Sigmoid colon (tissue), 7 donors: ENCODE measurements at places on chromosomes 2 and 18. TPM values are rescaled to one million over a fixed set of nuclear protein-coding genes. Genes with fewer than 3 reads are reported as not detected.

KCNE4 gene
- total RNA-seq: 6.4 TPM

TRIB2 gene
- total RNA-seq: 34.2 TPM

C2orf81 gene
- 1.4 TPM for total RNA-seq

DNA sequence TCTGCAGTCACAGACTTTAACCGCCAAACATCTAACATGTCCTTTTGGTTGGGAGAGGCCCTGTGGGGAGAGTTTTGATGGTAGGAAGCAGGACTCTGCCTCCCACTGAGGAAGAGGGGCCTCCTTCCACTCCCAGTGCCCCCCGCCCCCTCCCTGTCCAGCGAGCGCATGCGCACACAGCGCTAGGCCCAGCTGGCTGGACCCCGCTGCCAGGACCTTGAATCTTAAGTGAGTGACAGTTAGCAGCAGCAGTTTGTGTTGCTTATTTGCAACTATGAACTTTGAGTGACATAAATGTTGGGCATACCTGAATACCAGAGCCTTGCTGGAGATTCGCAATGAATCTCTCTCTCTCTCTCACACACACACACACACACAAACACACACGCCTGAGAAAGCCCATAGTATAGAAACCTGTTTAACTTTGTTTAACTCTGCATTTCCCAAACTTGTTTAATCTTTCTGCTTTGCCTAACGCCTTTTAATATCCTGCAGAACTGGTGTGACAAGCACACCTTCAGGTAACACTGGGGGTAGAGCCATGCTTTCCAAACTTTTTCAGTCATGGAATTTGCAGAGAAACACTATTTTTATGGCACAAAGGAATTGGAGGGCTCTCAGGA, 134.6 kb upstream of the SMAD2 start:
- H3K36me3 ChIP-seq: no peaks in the 10 kb centered on the region
- H3K4me1 ChIP-seq: no peaks in the 10 kb centered on the region
- no peak overlapping the region for H3K4me3 ChIP-seq
- H3K27ac ChIP-seq: no peak overlapping the region
- DNase-seq: no peak
- H3K27me3 ChIP-seq: no peaks in the 10 kb centered on the region

GRCh38 chr18:58013241-58014211, 30.5 kb upstream of the NEDD4L start:
- H3K27ac ChIP-seq: no peak overlapping the region
- H3K36me3 ChIP-seq: no peaks in the 10 kb centered on the region
- no peaks in the 10 kb centered on the region for H3K4me1 ChIP-seq
- H3K4me3 ChIP-seq: no peak overlapping the region

BOLL gene
- not detected for total RNA-seq

- H3K27me3 ChIP-seq: no peaks in the 10 kb centered on the region
- no peak overlapping the region for H3K27ac ChIP-seq
- H3K4me3 ChIP-seq: no peak overlapping the region
- no peaks in the 10 kb centered on the region for H3K4me1 ChIP-seq
Observed at GRCh38 chr2:223635080-223635479, 32.9 kb upstream of the SCG2 start.

- H3K4me3 ChIP-seq: no peak overlapping the region
- H3K36me3 ChIP-seq: no peaks in the 10 kb centered on the region
- H3K4me1 ChIP-seq: no peaks in the 10 kb centered on the region
- no peaks in the 10 kb centered on the region for H3K27me3 ChIP-seq
Observed at GRCh38 chr2:149192427-149192826, 138.0 kb upstream of the LYPD6 start.

IL36A gene
- total RNA-seq: not detected

SPHKAP gene
- total RNA-seq: 0.83 TPM

SNED1 gene
- 8.3 TPM for total RNA-seq

RAX gene
- total RNA-seq: not detected

FBLN7 gene
- 0.95 TPM for total RNA-seq

- peaks cover 24% of the 10 kb centered on the region for H3K27me3 ChIP-seq
- H3K27ac ChIP-seq: no peak within 1 kb of the TSS
- no peaks in the 10 kb centered on the region for H3K4me1 ChIP-seq
- H3K4me3 ChIP-seq: no peak within 1 kb of the TSS
Observed at GRCh38 chr18:72544092-72544886, at the start of gene CBLN2. CBLN2 (minus strand) TSS chr18:72544342; CDS start chr18:72542160, 2,182 bp downstream.

STAMBP gene
- 37.0 TPM for total RNA-seq

DNA sequence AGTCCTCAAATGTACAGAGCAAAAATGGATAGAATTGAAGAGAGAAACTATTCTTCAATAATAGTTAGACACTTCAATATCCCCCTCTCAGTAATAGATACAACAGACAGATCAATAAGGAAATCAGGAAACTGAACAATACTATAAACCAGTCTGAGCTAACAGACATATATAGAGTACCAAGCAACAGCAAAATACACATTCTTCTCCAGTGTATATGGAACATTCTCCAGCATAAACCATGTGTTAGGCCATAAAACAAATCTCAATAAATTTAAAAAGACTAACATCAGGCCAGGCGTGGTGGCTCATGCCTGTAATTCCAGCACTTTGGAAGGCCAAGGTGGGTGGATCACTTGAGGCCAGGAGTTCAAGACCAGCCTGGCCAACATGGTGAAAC, 43.7 kb upstream of the AMMECR1L start:
- no peak for DNase-seq
- no peaks in the 10 kb centered on the region for H3K4me1 ChIP-seq
- no peak overlapping the region for H3K27ac ChIP-seq
- H3K27me3 ChIP-seq: no peaks in the 10 kb centered on the region

DNA sequence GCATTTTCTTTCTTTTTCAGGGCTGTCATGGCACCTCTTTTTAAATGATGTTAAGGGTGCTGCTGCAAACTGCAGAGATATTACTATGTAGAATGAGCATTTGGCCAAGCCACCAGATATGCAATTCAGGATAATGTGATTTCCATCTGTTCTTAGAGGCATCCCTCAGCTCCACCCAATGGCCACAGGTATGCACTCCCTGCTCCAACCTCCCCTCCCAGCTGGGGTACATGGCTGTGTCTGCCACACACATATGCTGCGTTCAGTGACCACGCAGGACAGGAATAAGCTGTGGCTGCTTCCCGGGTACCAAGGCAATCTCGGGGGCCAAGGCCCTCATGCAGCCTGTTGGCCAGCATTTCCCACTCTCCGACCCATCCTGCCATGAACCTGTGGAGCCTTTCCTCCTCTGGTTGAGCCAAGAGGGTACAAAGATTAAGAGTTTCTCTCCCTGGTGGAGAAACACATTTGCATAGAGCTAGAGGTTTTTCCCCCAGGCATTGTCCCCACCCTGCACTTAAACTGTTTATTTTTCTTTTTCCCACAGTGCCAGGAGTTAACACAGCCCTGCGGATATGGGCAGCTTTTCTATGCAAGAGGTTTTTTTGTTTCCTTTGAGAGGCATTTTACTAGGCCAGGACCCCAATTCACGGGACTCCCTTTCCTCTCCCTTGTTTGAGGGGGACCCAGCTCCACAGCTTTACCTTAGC, 147.0 kb downstream of the GCA start:
- H3K4me1 ChIP-seq: no peaks in the 10 kb centered on the region
- DNase-seq: no peak
- no peak overlapping the region for H3K27ac ChIP-seq
- no peak overlapping the region for H3K4me3 ChIP-seq
- H3K27me3 ChIP-seq: no peaks in the 10 kb centered on the region

BCL2 gene
- total RNA-seq: 21.9 TPM

COMMD1 gene
- 59.2 TPM for total RNA-seq

NUP35 gene
- total RNA-seq: 12.9 TPM

DNA sequence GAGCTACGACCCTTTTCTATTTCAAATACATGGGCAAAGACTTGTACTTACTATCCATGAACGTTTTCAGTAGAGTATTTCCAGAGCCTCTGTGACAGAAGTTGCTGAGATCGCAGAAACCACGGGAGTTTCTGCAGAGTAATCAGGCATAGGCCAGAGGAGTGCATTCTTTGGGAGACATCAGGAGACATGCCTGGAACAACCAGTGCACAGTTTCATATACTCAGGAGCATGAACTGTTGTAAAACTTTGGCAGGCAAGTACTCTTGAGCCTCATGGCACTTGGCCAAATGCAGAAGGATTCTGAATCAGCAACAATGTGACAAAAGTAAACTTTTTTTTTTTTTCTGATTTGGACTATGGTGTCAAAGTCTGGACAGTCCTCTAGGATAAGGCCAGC, 307.1 kb downstream of the GRB14 start:
- H3K27me3 ChIP-seq: no peaks in the 10 kb centered on the region
- no peak overlapping the region for H3K27ac ChIP-seq
- no peak for DNase-seq
- no peaks in the 10 kb centered on the region for H3K4me1 ChIP-seq
- no peak overlapping the region for H3K4me3 ChIP-seq

DNA sequence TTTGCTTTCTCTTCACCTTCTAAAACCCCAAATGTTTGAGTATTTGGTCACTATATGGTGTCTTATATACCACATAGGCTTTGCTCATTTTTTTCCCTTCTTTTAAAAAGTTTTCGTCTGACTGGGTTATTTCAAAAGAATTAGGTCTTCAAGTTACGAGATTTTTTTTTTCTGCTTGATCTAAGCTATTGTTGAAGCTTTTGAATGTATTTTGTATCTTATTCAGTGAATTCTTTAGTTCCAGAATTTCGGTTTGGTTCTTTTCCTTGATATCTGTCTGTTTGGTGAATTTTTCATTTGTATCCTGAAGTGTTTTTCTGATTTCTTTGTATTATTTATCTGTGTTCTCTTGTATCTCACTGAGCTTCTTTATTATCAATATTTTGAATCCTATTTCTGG, 93.5 kb downstream of the ARL6IP6 start:
- H3K36me3 ChIP-seq: no peaks in the 10 kb centered on the region
- no peaks in the 10 kb centered on the region for H3K4me1 ChIP-seq
- no peak overlapping the region for H3K4me3 ChIP-seq
- DNase-seq: no peak
- H3K27ac ChIP-seq: no peak overlapping the region
- H3K27me3 ChIP-seq: no peaks in the 10 kb centered on the region

AQP12A gene
- total RNA-seq: not detected

GRCh38 chr2:11160731-11161455, 5.6 kb downstream of the SLC66A3 start:
- H3K27me3 ChIP-seq: no peaks in the 10 kb centered on the region
- peaks cover 8% of the 10 kb centered on the region for H3K36me3 ChIP-seq
- no peak overlapping the region for H3K4me3 ChIP-seq
- peaks cover 9% of the 10 kb centered on the region for H3K4me1 ChIP-seq

DNA sequence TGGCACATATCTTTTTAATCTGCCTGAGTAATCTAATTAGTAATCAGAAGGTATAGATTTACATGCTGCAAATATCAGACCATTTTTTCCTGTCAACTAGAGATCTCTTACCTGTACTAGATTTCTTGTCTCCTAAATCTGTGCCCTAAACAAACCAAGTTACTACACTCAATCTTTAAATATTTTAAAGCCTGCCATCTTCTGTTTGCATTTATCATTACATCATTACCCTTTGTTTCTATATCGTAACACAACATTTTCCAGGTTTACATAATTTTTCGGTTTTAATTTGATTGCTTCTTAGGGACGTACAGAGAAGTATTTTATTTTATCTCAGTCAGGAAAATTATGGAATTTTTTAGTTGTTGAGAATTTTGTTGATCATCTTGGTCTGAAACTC, 25.7 kb downstream of the PSMA8 start:
- H3K27ac ChIP-seq: no peak overlapping the region
- no peaks in the 10 kb centered on the region for H3K27me3 ChIP-seq
- H3K4me1 ChIP-seq: no peaks in the 10 kb centered on the region
- no peak overlapping the region for H3K4me3 ChIP-seq
- H3K36me3 ChIP-seq: no peaks in the 10 kb centered on the region

GRCh38 chr2:38153476-38154135, 77.7 kb upstream of the CYP1B1 start:
- H3K4me1 ChIP-seq: no peaks in the 10 kb centered on the region
- H3K4me3 ChIP-seq: no peak overlapping the region
- no peak for DNase-seq
- H3K36me3 ChIP-seq: no peaks in the 10 kb centered on the region
- H3K27me3 ChIP-seq: no peaks in the 10 kb centered on the region
- H3K27ac ChIP-seq: no peak overlapping the region

UGT1A10 gene
- not detected for total RNA-seq

ACADL gene
- total RNA-seq: 3.9 TPM

DNA sequence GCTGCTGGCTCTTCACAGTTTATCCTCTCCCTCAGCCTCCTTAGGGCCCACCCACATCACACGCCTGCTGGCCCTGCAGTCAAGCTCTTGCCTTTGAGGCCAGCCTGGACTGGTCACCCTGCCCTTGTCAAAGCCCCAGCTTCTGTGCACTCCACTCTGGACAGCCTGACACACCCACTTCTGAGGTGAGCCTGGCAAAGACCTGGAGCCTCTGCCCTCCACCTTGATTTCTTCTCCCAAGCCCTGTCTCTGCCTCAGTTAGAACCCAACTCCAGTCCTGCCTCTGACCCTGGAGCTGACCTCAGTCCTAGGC, 37.0 kb upstream of the TAF1B start:
- no peaks in the 10 kb centered on the region for H3K27me3 ChIP-seq
- no peak for DNase-seq
- no peaks in the 10 kb centered on the region for H3K36me3 ChIP-seq
- H3K27ac ChIP-seq: no peak overlapping the region
- no peak overlapping the region for H3K4me3 ChIP-seq
- H3K4me1 ChIP-seq: peaks cover 8% of the 10 kb centered on the region

DNA sequence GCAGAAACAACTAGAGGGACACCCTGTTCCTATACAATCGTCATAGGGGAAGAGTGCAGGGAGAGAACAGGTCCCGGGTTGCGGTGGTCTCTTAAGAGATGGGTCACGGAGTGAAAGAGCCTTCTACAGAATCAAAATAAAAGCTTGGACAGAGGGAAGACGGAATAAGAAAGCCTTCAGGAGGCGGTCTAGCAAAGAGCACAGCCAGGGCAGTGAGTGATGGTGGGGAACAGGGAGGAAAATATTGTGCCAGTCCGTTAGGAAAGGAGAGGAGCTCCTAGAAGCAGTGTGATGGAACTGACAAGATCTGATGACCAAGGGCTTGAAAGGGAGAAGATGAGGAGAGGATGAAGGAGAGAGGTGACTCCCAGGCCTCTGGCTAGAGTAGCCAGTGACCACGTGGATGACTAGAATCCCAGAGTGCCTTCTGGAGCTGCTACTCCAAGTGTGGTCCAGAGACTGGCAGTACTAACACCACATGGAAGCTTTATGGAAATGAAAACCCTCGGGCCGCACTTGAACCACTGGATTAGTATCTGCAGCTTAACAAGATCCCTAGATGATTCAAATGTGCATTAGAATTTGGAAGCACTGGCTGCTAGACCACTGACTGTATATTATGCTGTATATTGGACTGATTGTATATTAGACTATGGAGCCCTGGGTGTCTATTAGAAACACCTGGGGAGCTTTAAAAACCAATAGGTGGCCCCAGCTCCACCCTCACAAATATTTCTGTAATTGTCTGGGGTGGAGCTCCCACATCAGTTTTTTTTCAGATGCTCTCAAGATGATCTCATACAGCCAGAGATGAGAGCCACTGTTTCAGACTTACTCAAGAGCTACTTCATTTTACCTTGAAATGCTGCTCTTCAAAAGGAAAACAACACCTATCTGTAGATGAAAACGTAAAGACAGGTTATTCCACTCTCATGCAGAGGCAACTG, 1.1 kb upstream of the EVA1A start:
- no peaks in the 10 kb centered on the region for H3K36me3 ChIP-seq
- H3K4me3 ChIP-seq: no peak overlapping the region
- H3K27me3 ChIP-seq: peaks cover 8% of the 10 kb centered on the region
- H3K4me1 ChIP-seq: peaks cover 14% of the 10 kb centered on the region
- no peak overlapping the region for H3K27ac ChIP-seq
